ENCODE measurements at places on chromosomes 3 and 15.
A peak's percentile ranks its signal among the peaks of the same experiment; 100 is the strongest.

- H3K4me1 ChIP-seq: no peaks in the 10 kb centered on the region
- DNase-seq: no peak
- H3K27me3 ChIP-seq: no peaks in the 10 kb centered on the region
- H3K4me3 ChIP-seq: no peak overlapping the region
- no peak overlapping the region for H3K27ac ChIP-seq
Observed at GRCh38 chr3:178406206-178406605, 130.0 kb upstream of the KCNMB2 start.

DNA sequence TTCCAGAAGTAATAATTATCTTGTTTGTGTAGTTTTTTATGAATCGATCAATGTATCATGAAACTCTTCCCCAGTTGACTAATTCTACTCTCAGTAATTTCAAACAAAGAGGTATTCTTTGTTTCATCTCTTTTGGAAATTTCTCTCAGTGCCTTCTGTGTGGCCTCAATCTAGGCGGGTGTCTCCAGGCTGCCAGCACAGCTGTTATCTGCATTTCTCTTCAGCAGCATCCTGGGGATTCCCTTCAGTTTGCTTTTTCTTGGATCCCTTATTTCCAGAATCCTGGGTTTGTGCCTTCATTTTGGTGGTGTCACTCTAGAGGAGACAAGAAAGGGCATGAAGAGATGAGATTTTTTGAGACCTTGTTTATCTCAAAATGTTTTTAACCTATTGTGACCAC is 22.7 kb downstream of the NIPA2 start:
- H3K4me3 ChIP-seq: no peak overlapping the region
- H3K27me3 ChIP-seq: no peaks in the 10 kb centered on the region
- H3K27ac ChIP-seq: no peak overlapping the region
- H3K36me3 ChIP-seq: peaks cover 32% of the 10 kb centered on the region
- H3K4me1 ChIP-seq: no peaks in the 10 kb centered on the region
- DNase-seq: no peak

DNA sequence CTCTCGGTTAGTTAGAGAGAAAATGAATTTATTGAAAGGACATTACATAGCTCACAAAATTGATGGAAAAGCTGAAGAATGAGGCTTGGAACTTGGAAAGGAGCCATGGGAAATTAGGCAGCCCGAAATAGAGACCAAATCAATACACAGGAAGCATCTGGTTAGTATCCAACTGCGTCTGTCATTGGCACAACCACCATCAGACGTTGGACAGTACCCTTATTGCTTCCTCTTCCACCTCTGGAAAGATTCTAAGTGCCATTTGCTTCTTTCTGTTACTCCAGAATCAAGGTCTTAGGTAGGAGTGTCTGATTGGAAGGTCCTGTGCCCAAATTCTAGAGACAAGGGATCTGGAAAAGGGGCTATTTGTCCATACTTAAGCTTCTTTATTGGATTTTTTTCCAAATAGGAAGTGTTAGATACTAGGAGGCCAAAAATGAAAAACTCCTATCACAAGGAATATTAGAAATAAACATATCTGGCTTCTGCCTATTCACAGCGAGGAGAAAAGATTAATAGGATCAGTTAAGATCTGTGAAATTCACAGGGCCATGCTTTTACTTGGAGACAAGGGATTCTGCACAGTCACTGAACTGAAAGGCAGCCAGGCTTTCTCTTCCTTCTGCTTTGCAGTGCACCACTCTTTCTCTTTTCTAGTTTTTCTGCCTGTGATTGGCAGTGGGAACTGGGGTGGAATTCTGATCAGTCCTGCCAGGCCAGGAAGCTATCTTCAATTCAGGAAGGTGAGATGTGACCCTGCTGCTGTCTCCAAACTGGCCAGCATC is 10.7 kb upstream of the HACD2 start:
- H3K36me3 ChIP-seq: no peaks in the 10 kb centered on the region
- no peaks in the 10 kb centered on the region for H3K4me1 ChIP-seq
- H3K27ac ChIP-seq: no peak overlapping the region
- H3K27me3 ChIP-seq: no peaks in the 10 kb centered on the region

DNA sequence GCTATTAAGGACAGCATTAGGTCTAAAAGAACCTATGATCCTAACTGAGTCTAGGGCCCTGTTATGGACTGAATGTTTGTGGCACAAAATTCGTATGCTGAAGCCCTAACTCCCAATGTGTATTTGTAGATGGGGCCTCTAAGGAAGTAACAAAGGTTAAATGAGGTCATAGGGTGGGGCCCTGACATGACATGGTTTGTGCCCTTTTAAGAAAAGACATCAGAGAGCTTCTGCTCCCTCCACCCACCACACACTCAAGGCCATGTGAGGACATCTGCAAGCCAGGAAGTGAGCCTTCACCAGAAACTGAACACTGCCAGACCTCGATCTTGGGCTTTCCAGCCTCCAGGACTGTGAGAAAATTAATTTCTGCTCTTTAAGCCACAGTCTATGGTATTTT is 49.2 kb downstream of the PHC3 start:
- no peak overlapping the region for H3K4me3 ChIP-seq
- H3K4me1 ChIP-seq: peaks cover 3% of the 10 kb centered on the region
- H3K27me3 ChIP-seq: no peaks in the 10 kb centered on the region
- peaks cover 21% of the 10 kb centered on the region for H3K36me3 ChIP-seq
- no peak overlapping the region for H3K27ac ChIP-seq
- no peak for DNase-seq

DNA sequence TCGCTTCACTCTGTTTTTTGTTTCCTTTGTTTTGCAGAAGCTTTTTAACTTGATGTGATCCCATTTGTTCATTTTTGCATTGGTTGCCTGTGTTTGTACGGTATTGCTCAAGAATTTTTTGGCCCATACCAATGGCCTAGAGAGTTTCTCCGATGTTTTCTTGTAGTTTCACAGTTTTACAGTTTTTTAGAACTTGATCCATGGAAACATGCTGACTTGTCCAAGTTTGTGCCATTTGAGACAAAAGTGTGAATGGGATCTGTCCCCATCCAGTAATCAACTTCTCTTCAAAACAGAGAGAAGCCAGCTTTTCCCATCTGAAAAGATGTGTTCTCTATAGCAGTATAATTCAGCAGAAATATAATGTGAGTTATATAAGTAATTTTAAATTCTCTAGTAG is 266.5 kb upstream of the LRTM1 start:
- H3K27ac ChIP-seq: no peak overlapping the region
- no peak overlapping the region for H3K4me3 ChIP-seq
- no peaks in the 10 kb centered on the region for H3K36me3 ChIP-seq
- H3K27me3 ChIP-seq: no peaks in the 10 kb centered on the region
- DNase-seq: no peak

DNA sequence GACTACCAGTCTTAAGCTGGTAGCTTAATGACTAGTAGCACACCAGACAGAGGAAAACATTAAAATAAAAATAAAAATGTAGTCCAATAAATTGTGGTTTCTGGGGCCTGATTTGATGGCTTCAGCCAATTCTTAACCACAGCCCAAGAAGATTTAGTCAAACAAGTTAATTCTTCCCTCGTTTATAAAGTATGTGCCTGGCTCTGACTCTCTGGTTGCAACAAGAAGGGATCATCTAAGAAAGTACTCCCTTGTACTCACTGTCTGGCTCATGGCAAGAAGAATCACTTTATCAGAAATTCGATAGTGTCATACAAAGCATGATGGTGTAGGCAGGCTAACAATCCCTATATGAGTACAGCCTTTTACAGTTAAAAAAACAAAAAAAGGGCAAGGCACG is 141.9 kb downstream of the P3H2 start:
- no peak overlapping the region for H3K4me3 ChIP-seq
- H3K4me1 ChIP-seq: no peaks in the 10 kb centered on the region
- no peaks in the 10 kb centered on the region for H3K36me3 ChIP-seq

GRCh38 chr3:30747771-30748281 is 141.4 kb downstream of the TGFBR2 start:
- DNase-seq: no peak
- H3K27ac ChIP-seq: no peak overlapping the region
- no peaks in the 10 kb centered on the region for H3K36me3 ChIP-seq
- no peaks in the 10 kb centered on the region for H3K4me1 ChIP-seq
- H3K4me3 ChIP-seq: no peak overlapping the region

DNA sequence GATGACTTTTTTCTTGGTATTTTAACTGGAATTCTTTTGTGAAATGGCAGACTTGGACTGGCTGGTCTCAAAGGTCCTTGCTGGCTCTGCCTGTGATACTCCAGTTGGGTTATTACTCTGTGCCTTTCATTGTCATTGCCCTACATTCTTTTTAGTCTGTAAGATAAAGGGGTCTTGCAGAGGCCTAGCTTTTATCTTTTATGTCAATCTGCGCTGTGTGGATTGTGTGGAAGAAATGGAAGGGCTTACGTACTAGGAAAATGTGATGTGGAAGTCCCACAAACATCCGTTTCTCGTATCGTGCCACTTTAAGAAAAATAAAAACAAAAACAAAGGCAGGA is 8.7 kb upstream of the TMEM212 start:
- H3K27ac ChIP-seq: peak overlapping the region; percentile 45
- H3K27me3 ChIP-seq: no peaks in the 10 kb centered on the region
- H3K4me3 ChIP-seq: no peak overlapping the region
- no peak for DNase-seq

All from small intestine (tissue), 16 donors.